ENCODE measurements at places on chromosomes 2 and 18.
A peak's percentile ranks its signal among the peaks of the same experiment; 100 is the strongest.

DNA sequence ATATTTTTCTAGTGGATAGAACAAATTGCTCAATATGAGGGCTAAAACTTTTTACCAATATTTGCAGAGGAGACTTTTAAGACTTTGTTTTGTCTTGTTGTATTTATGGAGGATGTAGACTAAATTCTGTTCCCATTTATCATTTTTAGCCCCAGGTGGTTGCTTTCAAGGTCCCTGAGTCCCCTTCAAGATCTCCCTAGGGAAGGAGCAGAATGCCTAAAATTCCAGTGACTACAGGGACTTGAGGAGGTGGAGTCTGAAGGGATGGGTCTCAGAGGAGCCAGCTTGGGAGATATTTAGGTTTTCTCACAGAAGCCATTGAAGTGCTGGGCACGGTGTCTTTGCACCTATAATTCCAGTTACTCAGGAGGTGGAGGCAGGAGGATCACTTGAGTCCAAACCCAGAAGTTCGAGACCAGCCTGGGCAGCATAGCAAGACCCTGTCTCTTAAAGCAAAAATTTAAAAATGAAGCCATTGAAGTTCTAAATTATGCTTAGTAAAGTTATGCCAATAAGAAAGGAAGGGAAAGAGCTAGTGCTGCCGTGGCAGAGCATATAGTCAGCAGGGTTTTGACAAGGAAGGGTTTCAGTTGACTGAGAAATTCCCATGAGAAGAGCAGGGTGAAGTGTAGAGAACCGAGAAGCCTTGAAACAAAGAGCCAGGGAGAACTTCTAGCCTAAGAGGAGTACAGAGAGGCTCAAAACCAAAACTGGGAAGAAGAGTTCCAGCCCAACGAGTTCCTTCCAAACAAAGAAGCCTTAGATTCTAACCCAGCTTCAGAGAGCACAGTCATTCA, 43.4 kb downstream of the COMMD1 start:
- DNase-seq = no peak

- DNase-seq = no peak
Measured at GRCh38 chr2:169107645-169108044, 38.3 kb downstream of the DHRS9 start.

DNA sequence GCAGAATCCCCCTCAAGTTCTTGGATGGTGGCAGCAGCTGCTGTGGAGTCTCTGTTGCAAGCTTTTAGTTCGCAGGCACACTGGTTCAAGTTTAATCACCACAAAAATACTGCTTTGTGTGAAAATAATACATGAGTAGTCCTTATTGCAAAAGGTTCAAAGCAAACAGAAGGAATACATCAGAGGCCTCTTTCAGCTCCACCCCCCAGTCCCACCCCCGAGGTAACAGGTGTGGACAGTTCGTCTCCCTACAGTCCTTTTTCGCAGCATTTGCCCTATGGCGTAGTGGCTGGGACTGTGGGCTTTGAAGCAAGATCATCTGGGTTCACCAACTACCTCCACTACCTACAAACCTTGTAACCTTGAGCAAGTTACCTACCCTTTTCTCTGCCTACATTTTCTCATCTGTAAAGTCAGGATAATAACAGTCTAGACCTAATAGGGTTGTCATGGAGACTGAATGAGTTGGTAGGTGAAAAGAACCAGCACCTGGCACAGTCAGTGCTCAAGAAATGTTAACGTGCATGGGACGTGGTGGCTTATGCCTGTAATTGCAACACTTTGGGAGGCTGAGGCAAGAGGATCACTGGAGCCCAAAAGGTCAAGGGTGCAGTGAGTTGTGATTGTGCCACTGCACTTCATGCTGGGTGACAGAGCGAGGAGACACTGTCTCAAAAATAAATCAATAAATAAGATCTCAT, 61.7 kb downstream of the TCF7L1 start:
- no peak for DNase-seq

DNA sequence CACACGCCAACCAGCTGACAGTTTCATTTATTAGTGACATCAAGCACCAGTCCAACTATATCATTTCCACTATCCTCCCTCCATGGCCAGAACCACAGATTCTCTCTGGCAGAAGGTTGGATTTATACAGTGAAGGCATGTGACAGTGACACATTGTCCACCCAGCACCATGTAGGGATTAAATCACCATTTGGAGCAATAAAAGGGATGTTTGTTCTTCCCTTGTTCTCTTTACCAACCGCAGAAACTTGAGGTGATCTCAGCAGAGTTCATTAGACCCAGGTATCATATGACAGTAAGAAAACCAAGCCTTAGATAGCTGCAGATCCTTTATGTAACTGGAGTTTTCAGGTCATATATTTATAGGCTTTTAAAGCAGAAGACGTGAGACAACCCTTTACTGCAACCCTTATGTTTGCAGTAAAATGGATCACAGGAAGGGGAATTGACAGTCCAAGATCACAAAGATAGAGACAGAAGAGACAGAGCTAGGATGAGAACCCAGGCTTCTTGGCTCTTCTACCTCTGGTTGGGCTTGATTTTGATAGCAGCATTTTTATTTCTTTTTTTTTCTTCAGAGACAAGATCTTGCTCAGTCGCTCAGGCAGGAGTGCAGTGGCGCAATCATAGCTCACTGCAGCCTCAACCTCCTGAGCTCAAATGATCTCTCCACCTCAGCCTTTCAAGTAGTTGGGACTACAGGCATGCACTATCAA, 80.1 kb downstream of the XDH start:
- no peak for DNase-seq

DNA sequence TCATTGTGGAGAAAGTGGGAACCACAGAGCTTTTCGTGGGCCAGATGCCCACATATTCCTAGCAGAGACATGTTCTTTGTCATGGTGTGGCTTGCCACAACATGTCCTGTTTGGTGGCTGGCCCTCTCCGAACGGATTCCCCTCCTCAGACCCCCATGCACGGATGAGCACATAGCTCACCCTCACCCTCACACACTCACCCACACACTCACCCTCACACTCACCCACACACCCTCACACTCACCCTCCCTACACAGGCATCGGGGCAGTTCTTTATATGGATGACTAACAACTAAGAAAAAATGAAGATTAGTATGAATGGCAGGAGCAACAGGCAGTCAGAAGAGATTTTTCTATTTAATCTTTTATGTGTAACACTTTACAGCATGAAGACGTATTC, 149.9 kb downstream of the ZNF236 start:
- no peak for DNase-seq

DNA sequence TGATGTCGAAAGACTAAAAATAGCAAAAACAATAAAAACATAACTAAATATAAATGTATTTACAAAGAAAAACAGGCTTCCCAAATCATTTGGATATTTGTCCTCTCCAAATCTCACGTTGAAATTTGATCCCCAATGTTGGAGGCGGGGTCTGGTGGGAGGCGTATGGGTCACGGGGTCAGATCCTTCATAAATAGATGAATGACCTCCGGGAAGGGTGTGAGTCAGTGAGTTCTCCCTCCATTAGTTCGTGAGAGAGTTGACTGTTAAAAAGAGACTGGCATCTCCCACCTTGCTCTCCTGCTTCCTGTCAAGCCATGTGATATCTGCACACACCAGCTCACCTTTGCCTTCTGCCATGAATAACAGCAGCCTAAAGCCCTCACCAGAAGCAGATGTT, 703.0 kb downstream of the TMEM182 start:
- no peak for DNase-seq

GRCh38 chr18:10420561-10421352, 33.7 kb upstream of the APCDD1 start:
- DNase-seq = peak; percentile 38

DNA sequence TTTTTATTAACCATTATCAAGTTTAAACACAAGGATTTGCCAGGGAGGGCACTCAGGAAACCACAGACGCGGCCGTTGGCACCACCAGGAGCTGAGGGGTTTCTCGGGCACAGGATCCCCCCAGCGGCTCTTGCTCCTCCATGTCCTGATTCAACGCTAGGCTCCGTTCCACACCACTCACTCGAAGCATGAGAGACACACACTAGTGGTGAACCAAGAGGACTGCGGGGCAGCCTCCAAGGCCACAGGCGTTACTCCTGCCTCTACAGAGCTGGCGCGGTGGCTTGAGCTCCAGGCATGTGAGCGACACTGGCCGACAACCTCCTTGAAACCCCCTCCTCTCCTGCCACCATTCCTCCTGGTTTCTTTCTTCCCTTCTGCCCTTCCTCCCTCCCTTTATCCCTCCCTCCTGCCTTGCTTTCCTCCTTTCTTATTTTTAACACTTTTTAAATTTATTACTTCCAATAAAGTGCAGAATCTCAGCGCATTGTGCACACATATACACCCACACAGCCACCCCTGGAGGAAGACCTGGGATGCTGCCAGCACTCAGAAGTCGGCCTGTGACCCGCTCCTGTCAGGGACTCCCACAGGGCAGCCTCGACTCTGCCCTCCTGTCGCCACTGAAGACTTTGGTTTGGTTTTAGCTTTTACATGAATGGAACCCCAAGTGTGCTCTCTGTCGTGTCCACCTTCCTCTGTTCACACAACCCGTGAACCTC, 21.7 kb downstream of the COX7A2L start:
- DNase-seq = no peak

DNA sequence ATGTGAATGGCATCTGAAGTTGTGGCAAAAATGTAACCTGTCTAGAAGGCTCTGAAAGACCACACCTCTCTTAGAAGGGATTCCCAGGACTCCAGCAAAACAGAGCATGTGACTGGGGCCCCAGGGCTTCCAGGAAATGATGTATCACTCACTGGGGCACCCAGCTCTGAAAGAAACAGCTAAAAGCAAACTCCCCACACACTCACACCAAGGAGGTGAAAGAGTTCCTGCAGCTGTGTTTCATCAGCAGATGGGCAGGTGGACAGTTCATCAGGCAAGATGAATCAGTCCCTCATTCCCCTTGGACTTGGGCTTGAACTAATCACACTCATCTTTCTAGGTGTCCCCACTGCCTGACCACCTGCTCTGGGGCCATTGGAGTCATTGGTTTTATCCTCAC, 76.2 kb downstream of the CCBE1 start:
- DNase-seq = peak; percentile 32

GRCh38 chr2:210663631-210664089, 107.3 kb downstream of the CPS1 start:
- DNase-seq = peak; percentile 55

Data from cardiac fibroblast (primary cell).